ENCODE measurements at places on chromosomes 7 and 10. TPM values are rescaled to one million over a fixed set of nuclear protein-coding genes. Genes with fewer than 3 reads are reported as not detected.

The FHIP2A gene
- total RNA-seq: 12.6 TPM

The SLIT1 gene
- 0.10 TPM for total RNA-seq

The NDUFB8 gene
- total RNA-seq: 156 TPM

DNA sequence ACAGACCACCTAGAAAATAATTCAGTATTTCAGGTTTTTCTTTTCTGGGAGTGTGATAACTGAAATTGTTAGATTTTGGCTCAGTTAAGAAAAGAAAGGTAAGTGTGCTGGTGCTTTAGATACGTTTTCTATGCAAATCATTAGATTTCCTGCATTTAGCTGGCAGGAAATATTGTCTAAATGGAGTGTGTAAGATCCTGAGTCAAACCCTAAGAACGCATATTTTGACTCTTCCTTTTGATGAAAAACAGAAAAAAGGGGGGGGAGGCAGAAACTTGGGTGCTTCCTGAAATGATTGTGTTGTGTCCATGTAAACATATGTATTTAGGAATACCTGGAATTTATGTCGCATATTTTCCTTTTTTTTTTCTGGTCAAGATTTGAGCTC, 1.2 kb downstream of the GRK5 start:
- DNase-seq: no peak

DNA sequence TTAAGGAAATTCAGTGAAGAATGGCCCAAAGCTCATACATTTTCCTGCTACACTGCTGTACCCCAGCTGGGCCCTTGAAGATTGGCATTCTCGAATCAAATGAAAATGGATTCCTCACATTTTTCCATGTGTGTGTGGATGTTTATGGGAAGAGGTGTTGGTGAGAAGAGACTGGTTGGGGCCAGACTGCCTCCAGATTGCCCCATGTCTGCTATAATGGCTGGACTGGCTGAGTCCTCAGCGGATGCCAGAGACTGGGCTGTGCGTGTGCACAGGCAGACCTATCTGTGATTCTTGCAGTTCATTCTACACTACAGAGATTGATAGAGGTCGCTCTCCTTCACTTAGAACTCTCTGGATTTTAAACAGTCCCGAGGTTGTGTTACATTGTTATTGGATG, 183.6 kb upstream of the GDF10 start:
- DNase-seq: no peak

DNA sequence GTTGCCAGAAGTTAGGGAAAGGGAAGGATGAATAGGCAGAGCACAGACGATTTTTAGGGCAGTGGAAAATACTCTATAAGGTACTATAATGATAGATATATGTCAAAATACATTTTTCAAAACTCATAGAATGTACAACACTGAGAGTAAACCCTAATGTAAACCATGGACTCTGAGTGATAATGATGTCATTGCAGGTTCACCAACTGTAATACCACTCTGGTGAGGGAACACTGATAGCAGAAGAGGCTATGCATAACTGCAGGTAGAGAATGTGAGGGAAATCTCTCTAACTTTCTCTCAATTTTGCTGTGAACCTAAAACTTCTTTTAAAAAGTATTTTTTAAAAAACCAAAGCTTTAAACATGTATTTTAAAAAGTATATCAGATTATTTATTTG, 22.1 kb downstream of the POT1 start:
- no peak for DNase-seq

DNA sequence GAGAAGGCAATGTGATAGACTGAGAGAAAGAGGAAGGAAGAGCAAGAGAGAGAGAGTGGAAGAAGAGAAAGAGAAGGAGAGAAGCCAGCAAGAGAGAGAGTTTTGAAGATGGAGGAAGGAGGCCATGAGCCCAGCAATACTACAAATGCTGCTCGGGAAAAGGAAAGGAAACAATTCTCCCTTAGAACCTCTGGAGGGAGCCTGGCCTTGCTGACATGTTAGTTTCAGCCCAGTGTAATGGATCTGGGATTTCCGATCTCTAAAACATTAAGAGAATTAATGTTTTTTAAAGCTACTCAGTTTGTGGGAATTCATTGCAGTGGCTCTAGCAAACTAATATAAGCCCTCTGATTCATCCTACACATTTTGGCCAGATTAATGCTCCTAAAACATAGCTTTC, 206.8 kb upstream of the MTPN start:
- no peak for DNase-seq

DNA sequence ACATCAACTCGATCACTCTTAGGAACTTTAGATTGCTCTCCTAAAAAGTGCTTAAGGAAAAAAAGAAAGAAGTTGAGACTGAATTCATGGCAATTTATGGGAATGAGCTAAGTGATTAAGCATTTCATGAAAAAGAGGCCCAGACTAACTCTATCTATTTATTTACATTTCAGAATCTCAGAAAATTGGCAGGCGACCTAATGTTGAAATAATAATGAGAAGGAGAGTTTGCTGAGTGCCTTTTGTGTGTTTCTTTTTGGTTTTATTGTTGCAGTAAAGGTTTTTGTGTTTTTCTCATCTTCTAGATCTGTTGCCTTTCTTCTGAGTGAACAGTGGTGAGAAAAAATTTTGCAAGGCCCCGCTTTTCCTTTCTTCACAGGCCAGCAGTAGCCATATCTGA, 3.8 kb downstream of the GRK5 start:
- no peak for DNase-seq

The DENND2A gene
- 5.1 TPM for total RNA-seq

- no peak for DNase-seq
Observed at GRCh38 chr10:13973742-13974141, 357.0 kb downstream of the FRMD4A start.

- peak; percentile 73 for DNase-seq
Observed at GRCh38 chr10:71232089-71232998, 20.0 kb downstream of the UNC5B start.

The ATP6V0E2 gene
- 29.2 TPM for total RNA-seq

The UTF1 gene
- not detected for total RNA-seq

The ABCB1 gene
- total RNA-seq: 2.0 TPM

- no peak for DNase-seq
Observed at GRCh38 chr7:16813232-16813616, 8.4 kb upstream of the AGR2 start.

GRCh38 chr7:86776136-86776535, 132.4 kb downstream of the GRM3 start:
- DNase-seq: no peak

The CPXM2 gene
- 2.9 TPM for total RNA-seq

DNA sequence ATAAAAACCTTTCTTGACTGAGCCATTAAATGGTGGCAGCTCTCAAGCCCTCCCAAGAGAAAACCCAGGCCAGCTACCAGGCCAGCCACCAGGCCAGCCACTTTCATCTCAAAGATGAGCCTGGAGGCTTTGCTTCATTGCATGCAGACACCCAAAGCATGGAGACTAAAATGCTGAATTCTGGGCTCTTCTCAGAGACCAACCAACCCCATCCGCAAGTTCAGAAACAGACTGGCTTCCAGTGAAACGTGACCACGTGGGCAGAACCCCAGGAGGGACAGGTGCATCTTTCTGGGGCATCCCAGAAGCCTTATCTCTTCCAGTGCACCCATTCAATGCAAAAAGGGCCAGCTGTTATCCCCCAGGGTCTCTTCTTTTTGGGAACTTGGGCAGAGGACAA, 20.9 kb downstream of the CHST15 start:
- no peak for DNase-seq

- no peak for DNase-seq
Observed at GRCh38 chr7:151490456-151491105, 29.1 kb downstream of the RHEB start.

- DNase-seq: no peak
Observed at GRCh38 chr10:112307358-112308124, 24.3 kb downstream of the TECTB start.

DNA sequence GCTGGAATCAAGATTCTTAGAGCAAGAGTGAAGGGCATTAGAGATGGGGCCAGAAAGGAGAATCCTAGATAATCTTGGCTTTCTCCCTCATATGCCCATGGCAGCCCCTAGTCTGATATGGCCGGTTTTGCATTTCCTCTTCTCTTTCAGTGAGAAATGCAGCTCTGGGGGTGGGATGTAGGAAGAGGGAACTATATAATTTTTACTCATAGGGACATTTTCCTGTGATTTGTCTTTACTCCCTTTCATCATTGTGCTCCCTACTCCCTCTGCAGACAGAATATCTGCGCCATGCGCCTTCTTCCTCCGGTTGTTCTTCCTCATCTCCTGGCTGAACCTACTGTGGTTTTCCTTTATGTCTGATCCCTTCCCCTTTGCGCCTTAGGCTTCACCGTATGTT, 16.8 kb upstream of the CHCHD1 start:
- DNase-seq: no peak

The ABCF2 gene
- 25.3 TPM for total RNA-seq

DNA sequence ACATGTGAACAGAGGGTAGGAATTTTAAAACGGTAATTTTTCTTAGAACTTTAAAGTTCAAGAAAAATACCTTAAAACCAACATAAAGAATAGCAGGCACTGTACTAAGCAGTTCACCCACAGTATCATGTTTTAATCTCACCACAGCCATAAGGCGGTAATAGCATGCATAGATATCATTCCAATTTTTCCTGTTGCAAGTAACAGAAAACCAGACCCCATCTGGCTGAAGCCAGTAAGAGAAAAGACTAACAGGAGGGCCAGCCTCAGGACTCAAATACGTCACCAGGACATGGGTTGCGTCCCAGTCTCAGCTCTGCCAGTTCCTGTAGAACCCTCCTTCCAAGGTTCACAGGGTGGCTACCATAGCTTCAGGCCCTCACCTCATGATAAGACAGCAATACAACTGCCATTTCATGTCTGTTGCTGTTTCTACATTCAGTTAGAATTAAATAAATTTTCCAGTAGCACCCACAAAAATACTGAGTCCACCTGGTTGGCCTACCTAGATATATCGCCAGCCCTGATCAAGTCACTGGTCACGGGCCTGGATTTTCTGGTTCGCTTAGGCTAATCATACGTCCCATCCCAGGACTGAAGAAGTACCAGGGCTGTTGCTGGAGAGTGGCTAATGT, 2.0 kb upstream of the RNF32 start:
- DNase-seq: no peak

The SEMA3A gene
- 2.1 TPM for total RNA-seq

- no peak for DNase-seq
Observed at GRCh38 chr10:30011396-30011795, 48.0 kb downstream of the JCAD start.

The SPOCK2 gene
- 1.5 TPM for total RNA-seq

DNA sequence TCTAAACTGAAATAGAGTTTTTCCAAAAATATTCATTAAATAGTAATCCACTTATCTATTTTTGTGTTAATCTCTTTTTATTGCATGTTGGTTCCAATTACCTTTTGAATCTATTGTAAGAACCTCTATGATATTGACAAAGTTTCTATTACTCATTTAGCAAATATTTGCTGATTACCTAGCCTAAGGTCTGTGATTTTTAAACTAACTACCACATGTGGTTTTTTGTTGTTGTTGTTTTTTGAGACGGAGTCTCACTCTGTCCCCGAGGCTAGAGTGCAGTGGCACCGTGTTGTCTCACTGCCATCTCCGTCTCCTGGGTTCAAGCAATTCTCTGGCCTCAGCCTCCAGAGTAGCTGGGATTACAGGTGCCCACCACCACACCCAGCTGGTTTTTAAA, 2.0 kb upstream of the ASB13 start:
- no peak for DNase-seq

GRCh38 chr10:100338434-100339036, 8.5 kb upstream of the SCD start:
- no peak for DNase-seq

GRCh38 chr7:142548978-142549377, 200.3 kb upstream of the PRSS1 start:
- DNase-seq: no peak

DNA sequence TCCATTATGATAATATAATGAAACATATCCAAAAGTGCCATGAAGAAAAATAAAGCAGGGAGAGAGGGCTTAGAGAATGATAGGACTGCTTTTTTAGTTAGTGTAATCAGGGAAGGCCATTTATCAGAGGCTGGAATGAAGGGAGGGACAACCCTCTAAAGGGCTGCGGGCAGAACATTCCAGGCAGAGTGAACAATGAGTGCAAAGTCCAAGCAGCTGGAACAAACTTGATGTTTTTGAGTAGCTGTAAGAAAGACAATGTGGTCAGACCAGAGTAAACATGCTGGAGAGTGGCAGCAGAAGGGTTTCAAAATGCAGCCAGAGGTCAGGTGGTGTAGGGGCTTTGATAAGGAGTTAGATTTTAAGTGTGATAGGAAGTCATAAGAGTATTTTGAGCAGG, 65.6 kb upstream of the CCDC6 start:
- no peak for DNase-seq

The SPDYE8 gene
- not detected for total RNA-seq

The TTYH3 gene
- 14.0 TPM for total RNA-seq

- peak; percentile 60 for DNase-seq
Observed at GRCh38 chr7:101916041-101916800, 98.8 kb downstream of the CUX1 start.

GRCh38 chr7:39609113-39609934, 14.0 kb upstream of the RALA start:
- DNase-seq: no peak

DNA sequence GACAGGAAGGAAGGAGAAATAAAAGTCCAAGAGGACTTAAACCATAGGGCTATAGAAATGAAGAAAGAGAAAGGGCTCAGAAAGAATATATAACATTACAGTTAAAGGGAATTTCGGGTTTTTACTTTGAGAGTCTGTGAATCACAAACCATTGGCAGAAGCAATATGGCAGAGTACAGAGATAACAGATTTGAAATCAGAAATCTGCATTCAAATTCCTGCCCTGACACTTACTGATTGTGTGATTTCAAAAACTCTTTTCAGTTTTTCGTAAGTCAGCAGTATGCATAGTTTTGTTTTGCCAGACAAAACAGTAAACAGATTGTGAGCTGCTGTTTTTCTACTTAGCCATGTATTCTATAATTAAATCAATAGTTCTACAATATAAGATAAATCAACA, 8.2 kb downstream of the JMJD1C start:
- no peak for DNase-seq

DNA sequence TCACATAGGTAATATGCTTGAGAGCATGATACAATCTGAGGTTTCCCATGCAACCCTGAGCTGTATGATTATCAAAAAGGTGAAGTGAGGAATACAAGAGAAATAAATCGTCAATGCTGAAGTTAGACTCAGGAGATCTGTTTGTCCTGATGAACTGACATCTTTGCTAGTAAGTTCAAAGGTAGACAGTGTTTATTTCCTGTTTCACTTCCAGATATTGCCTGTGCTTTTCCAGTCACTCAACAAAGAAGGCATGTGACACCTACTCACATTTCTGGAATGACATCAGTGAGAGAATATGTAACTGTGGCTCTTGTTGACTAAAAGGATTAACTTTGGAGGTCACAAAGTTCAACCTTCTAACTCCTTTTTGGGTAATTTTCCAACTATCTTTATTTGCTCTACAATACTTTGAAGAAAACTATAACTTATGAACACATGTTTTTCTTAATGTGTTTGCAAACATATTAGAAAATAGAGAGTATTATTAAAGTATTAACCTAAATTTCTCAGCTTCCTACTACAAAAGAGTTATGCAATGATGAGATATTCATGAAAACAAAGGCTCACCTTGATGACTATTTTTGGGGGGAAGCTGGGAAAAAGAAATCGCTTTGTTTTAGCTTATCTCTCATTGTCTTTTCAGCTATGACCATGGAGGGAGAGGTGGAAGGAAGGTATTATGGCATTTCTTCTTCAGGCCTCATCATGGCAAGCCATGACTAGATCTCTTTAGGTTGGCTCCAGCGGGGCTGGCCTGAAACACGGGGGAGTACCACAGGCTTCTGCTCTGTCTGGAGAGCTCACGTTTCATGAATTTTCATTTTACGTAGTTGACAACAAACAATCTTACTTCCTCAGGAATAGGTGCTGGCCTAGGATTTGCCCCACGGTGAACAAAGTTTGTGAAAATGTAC, 214.7 kb upstream of the SLC26A5 start:
- no peak for DNase-seq

Measured in suprapubic skin (tissue), 4 donors.